Activated naive CD4-positive, alpha-beta T cell treated with anti-CD3 and anti-CD28 coated beads for 36 hours (primary cell): ENCODE measurements at places on chromosomes 3 and 15. TPM values are rescaled to one million over a fixed set of nuclear protein-coding genes. Genes with fewer than 3 reads are reported as not detected.

Gene MEGF11
- total RNA-seq, result 0.05 TPM

Gene ACVR2B
- total RNA-seq, result 6.9 TPM

Gene FGF12
- not detected for total RNA-seq

Gene LMCD1
- 0.94 TPM for total RNA-seq

Gene BFSP2
- not detected for total RNA-seq

Gene PRSS50
- not detected for total RNA-seq

Gene SH2D7
- total RNA-seq, result not detected

Gene NEK11
- total RNA-seq, result 1.1 TPM

Gene NXPE3
- 19.3 TPM for total RNA-seq

Gene NME9
- total RNA-seq, result 2.4 TPM

Gene C3orf80
- total RNA-seq, result not detected

GRCh38 chr3:157096328-157096727 is 63.6 kb downstream of the CCNL1 start:
- DNase-seq, result no peak

DNA sequence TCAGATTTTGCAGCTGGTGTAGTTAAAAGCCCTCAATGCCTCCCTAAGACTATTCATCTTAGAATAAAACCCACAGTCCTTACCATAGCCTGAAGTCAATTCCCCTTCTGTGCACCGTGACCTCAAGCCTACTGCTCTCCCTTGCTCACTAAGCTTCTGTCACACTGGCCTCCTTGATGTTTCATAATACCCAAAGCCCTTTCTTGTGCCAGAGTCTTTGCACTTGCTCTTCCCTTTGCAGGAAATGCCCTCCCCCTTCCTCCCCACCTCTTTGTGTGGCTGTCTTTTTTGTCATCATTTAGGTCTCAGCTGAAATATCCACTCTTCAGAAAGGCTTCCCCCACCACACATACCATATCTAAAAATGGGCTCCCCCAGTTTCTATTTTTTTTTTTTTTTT is 4.2 kb upstream of the PLEKHO2 start:
- DNase-seq, result peak; percentile 73

DNA sequence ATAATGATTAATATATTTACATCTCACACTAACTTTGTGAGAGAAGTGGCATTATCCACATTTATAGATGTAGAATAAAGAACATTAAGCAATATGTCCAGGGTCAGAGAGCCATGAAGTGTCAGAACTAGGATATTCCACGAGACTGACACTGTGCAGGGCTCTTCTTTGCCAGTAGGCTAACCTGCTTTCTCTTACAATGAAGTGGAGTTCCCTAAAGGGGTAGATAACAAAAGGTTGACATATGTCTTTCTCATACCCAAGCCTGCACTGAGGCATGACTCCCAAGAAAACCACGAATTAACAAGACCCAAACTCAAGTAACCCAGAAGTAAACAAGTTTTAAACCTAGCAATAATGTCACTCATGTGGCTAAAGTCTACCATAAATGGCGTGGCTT is 191.5 kb upstream of the SLC2A2 start:
- no peak for DNase-seq

GRCh38 chr15:57647071-57647790 is 55.5 kb downstream of the MYZAP start:
- DNase-seq, result no peak

- no peak for DNase-seq
Observed at GRCh38 chr3:184241141-184241446, 7.7 kb downstream of the ALG3 start.

GRCh38 chr3:45224824-45225464 is 1.1 kb downstream of the TMEM158 start:
- DNase-seq, result peak; percentile 57

DNA sequence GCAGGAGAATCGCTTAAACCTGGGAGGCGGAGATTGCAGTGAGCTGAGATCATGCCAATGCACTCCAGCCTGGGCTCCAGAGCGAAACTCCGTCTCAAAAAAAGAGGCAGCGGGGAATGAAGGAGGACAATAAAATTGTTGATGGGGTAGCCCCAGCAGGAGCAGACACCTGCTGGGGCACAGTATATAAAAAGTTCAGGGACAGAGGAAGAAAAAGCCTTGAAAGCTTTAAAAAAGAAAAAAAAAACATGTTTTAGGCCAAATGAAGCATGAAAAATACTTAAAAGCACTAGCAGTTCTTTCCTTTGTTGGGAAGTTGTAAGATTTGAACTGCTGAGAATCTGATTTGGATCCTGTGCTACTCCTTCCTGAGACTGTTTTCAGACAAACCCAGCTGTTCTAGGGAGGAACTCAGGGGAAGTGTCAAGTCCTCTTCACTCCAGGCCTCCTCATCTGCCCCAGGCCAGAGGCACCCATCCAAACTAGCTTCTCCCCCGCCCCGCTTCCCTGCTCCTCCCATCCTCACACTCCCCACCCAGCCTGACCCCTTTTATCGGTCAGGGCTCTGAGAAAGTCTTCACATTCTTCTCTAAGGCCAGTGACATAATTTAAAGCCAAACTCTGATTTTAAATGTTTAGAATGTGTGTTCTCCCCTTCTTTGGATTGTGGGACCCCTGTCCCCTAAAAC is 4.9 kb downstream of the IL17RD start:
- DNase-seq, result no peak

GRCh38 chr3:40057077-40057476 is 247.7 kb downstream of the MYRIP start:
- DNase-seq, result no peak

DNA sequence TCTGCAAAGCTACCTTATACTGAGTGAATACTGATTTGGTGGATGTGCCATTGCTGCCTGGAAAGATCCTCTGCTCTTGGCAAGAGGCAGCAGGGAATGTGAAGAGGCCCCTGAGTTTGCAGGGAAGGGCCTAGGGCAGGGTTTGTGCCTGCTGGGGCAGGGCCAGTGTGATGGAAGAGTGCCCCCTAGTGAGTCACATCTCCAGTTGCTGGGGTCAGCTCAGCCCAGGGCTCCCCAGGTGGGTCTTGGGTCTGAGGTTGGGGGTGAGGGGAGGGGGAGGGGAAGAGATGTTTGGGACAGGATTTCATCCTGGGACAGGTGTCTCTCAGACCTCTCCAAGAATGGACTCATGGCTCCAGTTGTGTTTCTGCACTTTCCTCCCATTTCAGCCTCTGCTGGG is 4.1 kb upstream of the AMOTL2 start:
- peak; percentile 50 for DNase-seq

DNA sequence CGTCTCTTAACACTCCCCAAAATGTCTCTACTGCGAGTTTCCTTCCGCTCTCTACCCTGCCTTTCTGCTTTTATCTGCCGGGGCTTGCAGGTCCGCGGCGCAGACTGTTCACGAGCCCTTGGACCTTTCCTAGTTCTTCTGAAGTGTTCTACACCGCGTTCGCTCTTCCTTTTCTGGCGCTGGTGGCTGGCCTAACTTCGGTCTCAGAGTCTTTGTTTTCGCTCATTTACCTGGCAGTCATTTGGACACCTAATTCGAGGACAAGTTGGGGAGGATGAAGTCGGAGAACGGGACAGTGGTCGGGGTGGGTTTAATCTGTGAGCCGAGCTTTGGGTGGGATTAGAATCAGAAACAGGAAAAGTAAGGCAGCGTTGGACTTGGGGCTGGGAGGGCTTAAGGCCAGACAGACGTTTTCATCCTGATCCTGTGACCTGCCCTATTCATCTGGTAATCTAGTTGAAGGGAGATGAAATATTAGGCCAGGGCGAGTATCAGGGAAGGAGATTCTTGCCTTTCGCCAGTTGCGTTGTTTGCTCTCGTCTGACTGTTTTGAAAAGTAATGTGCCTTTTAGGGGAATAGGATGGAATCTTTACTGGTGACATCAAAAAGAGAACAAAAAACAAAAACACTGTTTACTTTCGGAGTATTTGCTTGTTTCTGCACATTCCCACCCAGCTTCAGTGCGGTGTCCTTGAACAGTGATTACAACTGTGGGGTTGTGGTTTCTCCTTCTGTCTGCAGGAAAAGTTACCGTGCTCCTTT is 1.8 kb downstream of the DIPK2A start:
- peak; percentile 76 for DNase-seq

DNA sequence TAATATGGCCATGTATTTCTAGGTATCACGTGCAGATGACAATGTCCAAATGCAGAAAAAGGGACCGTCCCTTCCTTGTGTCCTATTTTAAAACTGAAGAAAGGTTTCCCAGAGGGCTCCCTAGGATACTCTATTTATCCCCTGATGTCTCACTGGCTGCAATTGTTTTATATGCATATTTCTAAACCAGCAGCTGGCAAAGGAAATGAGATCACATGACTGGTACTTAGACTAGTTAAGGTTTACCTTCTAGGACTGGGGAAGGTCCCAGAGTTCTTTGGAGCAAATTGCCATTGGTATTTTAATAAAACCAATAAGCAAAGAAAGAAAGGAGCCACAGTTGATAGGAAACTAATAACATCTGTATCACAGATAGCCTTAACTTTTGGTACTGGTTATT is 29.5 kb downstream of the GTF2E1 start:
- DNase-seq, result no peak

- DNase-seq, result no peak
Observed at GRCh38 chr3:133986311-133986710, 43.4 kb downstream of the SLCO2A1 start.

- no peak for DNase-seq
Observed at GRCh38 chr3:46901591-46902187, 24.2 kb downstream of the PTH1R start.

DNA sequence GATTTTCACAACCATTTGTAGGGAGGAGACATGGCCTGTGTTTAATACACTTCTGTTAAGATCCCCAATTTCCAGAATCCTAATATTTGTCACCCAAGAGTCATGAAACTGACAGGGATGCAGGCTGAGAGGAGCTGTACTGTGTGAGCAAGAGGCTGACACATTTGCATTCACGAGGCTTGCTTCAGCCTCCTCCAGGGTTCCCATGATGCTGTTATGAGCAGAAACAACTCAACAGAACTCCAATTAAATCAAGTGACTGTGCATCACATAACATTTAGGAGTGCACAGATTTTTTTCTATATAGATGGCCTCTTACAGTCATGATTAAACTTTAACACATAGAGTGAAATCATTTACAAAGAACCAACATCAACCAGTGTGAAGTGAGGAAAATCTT is 292.3 kb upstream of the STT3B start:
- no peak for DNase-seq

DNA sequence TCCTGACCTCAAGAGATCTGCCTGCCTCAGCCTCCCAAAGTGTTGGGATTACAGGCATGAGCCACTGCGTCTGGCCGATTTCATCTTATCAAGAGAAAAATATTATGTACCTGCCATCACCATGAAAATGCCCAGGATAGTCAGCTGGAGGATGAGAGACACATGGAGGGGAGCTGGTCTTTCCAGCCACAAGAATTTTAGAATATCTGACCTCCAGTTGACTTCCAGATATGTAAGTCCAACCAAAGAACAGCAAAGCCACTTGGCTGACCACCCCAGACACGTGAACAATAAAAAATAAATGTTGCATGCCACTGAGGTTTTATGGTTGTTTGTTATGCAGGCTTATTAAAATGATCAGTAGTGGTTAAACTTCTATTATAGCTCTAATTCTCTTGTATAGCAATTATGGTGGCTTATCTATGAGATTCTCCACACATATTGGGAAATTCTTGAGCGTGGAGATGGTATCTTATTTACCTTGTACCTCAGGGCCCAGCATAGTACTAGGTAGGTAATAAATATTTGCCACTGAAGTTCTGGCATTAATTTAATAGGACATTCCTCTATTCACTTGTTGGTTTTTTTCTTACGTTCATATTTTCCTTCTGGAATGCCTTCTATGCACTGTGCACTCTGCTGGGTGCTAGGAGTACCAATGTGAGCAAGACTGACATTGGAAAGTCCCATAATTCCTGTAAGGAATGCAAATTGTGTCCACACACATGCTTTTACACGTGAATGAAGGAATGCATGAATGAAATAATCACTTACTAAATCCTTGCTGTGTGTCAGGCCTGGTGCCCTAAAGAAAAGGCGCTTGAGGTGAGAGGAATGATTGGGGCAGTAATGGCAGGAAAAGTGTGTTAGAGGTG is 77.6 kb downstream of the EDEM1 start:
- no peak for DNase-seq

- DNase-seq, result no peak
Observed at GRCh38 chr3:70985572-70985971, 598.0 kb downstream of the FOXP1 start.

- no peak for DNase-seq
Observed at GRCh38 chr3:16121391-16121790, 53.1 kb upstream of the GALNT15 start.

DNA sequence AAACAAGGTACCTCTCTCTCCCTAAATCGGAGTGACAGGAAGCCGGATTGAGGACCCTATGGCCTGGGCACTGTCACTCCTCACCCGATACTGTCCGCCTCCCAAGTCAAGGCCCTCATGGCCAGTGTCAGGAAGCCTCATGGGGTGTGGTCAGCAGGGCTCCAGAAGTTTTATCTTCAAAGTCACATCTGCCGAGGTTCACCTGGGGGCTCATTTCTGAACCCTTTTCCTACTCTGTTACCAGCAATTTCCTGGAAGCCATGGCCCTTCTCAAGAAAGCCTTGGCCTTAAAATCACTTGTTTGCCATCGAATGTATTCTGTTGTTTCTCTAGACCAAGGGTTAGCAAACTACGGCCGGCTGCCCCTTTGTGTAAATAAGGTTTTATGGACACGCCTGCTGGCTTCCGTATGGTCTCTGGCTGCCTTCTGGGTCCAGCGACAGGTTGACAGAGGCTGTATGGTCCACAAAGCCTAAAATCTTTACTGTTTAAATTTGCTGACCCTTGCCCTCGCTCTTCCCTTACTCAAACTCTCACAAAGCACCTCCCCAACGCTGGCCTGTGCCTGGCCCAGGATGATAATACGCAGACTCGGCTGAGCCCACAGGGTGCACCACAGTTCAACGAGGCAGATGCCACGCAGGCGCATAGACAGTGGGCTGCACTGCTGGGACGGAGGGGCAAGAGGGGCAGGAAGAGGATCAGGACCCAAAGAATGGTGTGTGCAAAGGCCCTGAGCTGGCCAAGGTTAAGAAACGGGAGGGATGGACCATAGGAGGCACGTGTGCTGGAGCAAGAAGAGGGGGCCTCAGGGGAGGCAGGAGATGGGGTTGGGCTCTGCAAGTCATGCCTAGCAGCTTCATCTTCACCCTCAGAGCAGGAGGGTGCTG is 24.7 kb upstream of the DUSP7 start:
- no peak for DNase-seq

GRCh38 chr3:189554868-189555557 is 76.2 kb upstream of the TP63 start:
- no peak for DNase-seq

DNA sequence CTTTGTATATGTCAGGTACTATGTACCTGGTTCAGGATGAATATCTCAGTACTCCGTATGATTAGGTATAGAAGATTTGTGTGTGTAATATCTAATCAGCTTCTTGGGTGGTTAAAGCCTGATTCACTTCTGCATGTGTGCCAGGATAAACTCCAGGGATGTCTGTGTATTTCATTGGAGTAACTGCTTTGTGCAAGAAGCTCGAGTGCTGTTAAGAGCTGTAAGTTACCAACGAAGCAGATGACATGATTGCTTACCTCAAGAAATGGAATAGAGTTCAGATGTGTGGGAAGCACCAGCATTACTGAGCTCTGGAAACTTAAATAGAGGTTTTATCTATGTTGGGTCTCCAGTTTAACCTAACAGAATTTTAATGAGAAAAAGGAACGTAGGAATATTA is 23.7 kb downstream of the FAM98B start:
- DNase-seq, result no peak

- no peak for DNase-seq
Observed at GRCh38 chr3:195886181-195887141, 21.9 kb downstream of the TNK2 start.
